ENCODE measurements at places on chromosomes 11 and 22.

- DNase-seq = no peak
Observed at GRCh38 chr11:111829185-111829968, 42.0 kb downstream of the ALG9 start.

GRCh38 chr11:78575478-78575877 is 814 bp upstream of the NARS2 start:
- peak; percentile 42 for DNase-seq

DNA sequence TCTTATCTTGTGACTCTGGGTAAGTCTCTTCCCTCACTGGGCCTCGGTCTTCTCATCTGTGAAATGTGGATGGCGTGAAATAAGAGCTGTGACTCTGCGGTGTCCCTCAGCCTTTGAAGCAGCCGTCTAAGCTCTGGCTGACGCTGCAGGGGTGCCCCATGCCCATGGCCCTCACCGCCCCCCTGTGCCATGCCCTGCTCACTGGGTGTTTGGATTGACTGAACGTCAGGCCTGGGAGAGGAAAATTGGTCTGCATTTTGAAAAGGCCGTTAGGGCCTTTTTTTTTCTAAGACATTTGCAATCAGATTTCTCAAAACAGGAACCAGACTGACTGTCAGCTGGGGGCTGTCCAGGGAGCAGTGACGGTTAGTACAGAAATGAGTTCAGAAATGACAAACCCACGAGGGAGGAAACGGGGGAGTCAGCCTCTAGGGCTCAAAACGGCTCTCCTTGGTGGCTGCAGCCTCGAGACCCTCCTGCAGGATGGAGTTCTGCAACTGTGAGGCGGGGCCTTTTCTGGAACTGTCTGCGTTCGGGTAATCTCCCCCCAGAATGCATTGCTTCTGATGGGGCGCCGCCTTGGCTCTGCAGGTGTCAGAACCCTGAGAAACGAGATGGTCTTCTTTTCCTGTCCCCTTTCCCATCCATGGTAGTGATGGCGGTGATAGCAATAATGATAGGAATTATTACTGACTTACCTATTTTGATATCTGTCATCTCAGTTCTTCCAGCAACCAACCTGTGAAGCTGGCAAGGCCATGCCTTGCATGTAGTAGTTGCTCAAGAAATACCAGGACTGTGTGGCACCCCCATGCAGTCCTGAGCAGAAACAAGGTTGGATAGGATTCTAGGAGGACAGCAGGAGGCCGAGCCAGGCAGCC is 2.0 kb downstream of the GRK2 start:
- no peak for DNase-seq

DNA sequence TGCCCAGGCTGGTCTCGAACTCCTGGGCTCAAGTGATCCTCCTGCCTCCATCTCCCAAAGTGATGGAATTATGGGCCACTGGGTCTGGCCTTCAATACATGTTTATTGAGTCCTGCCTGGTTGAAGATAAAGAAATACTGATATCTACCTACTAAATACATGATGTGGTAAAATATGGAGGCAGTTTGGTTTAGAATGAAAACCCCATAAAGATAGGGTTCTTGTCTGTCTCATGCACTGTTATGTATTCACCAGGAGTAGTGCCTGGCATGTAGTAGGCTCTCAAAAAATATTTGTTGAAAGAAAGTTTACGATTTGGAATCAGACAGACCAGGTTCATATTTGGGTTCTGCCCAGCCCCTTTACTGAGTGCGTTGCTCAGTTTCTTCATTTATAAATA is 21.1 kb downstream of the STIM1 start:
- DNase-seq = no peak

- DNase-seq = no peak
Observed at GRCh38 chr11:70100791-70101190, 22.7 kb downstream of the ANO1 start.

DNA sequence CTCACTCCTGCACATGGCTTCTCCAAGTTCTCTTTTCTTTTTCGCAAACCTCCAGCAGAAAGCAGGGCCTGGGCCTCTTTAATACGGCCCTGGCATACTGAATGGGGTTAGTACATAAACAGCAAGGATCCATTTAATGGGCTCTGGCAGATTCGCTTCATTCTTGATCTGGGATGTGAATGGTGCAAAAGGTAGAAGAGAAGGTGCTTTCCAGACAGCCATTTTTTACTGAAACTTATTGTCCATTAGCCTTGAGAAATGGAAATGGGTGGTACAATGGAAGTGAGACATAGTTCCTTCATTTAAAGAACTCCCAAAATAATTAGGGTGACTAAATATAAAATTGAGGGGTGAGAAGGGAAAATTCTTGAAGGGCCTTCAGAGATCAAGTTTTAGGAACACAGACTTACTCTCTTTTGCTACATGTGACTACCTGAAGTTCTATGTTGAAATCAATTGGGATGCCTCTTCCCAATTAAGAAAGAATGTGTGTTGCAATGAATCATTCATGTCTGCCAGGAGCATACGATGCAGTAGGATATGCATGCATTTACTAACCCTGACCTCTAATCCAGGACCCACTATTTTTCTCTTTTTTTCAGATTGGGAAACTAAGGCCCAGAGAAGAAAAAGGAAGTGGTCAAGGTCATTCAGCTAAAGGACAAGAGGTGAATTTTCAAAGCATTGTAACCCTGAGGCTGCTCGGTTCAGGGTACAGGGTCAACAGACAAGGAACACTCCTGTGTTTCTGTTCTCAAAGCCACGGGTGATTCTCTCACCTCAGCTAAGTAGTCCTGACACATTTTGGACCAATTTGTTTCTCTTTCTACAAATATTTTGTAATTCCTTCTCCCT is 144.1 kb downstream of the BBOX1 start:
- DNase-seq = peak; percentile 43

DNA sequence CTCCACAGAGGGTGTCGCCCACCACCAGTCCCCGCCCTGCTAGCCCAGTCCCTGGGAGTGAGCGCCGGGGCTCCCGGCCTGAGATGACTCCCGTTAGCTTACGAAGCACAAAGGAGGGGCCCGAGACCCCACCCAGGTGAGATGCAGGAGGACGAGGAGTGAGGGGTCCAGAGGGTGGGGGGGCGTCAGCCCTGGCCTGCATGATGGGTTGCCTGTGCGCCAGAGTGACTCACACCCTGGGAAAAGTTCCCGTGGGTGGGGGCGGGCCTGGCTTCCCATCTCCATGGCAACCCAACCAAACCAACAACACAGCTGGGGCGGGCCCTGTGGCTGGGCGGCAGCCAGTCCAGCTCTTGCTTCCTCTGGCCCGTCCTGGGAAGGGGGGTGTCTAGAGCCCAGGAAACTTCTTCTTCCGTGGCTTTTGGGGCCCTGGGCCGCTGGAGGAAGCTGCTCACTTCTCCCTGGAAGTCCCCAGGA is 4.5 kb downstream of the GAS2L1 start:
- DNase-seq = peak; percentile 92

DNA sequence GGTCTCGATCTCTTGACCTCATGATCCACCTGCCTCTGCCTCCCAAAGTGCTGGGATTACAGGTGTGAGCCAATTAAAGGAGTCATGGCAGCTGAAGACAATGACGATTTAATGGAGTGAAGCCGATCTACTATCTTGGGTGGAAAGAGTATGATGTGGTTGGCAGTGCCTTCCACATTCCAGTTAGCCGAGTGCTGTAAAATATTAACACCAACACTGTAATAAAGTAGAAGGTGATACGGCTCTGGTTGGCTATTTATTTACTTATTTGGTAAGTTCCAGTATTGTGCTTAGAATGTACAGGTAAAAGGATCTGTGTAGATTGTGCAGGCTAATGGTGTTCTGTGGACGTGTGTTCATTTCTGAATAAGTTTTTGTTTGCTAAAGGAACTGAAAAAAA is 149.6 kb upstream of the MTMR2 start:
- no peak for DNase-seq

GRCh38 chr22:40472051-40472450 is 101.7 kb downstream of the SGSM3 start:
- DNase-seq = no peak

DNA sequence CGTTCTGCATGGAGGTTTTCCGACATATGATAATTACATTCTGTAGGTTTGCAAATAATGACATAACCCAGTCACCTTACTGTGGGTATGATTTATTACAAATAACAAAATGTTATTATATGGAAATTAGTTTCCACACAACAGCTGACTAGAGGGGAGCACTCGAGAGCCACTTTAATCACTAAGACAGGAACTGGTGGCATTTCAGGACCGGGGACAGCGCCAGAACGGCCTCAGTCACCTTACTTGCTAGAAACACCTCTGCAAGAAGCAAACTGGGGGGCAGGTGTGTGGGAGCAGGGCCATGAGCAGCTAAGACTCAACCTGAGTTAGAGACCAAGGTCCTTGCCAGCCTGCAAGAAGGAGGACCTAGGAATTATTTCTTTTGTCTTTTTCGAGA is 199.9 kb downstream of the DSCAML1 start:
- no peak for DNase-seq

DNA sequence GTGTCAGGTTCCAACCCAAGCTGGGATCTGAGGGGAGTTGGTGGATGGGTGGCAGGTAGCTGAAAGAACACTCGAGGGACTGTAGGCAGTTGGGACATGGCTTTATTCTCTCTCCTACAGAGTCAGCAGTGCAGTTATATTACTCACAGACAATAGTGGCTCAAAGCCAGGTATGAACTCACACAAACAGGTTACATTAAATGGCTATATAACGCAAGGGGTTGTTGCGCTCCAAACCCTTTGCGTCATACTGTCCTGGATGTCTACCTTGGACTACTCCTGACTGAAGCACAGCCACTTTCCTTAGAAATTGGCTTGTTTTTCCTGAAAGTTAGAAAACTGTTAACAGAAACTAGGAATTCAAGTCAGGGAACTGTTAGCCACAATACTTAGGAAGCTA is 66.4 kb upstream of the OR4B1 start:
- no peak for DNase-seq

GRCh38 chr11:73394416-73395296 is 18.5 kb downstream of the RELT start:
- no peak for DNase-seq

GRCh38 chr11:74005721-74006517 is 3.0 kb downstream of the UCP3 start:
- no peak for DNase-seq

GRCh38 chr11:93784935-93785360 is 866 bp downstream of the MED17 start:
- DNase-seq = peak; percentile 55

DNA sequence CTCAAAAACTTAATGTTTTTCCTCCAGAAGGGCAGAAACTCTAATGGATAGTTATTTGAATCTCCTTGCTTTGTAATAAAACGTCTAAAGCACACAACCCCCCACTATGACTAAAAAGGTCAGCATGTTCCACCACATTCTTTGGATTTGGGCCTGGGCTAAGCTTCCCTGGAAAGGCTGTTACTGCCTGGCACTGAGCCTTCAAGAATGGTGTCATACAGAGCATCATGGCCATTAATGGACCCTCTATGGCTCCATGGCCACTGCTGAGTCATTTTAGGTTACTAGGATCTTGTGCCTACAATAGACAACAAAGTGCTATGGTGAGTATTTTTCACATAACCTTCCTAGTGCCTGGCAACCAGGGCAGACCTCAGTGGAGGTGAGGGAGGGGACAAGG is 242.6 kb upstream of the FAT3 start:
- DNase-seq = no peak

GRCh38 chr11:10414659-10415058 is 40.4 kb upstream of the AMPD3 start:
- no peak for DNase-seq

- DNase-seq = no peak
Observed at GRCh38 chr11:110380836-110381622, 48.7 kb upstream of the FDX1 start.

- DNase-seq = no peak
Observed at GRCh38 chr11:126419801-126420697, 64.6 kb downstream of the ST3GAL4 start.

DNA sequence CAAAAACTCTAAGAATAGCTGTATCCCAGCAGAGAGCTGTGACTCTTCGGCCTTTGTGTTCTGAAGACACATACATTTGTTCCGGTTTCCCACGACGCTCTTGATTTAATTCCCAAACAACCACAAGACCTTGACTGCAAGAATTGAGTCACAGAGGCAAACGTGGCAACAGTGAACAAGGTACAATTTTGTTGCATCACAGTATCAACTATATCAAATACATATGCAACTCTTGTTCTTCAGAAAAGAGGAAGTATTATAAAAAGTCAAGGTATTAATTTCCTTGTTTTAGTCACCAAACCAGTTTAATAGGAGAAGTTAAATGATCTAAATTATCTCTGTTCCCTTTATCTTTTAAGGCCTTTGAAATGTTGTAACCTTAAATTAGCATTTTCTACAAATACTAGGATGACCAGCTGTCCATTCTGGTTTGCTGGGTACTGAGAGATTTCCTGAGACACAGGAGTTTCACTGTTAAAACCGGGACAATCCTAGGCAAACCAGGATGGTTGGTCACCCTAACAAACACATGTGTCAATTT is 11.1 kb downstream of the HPS5 start:
- no peak for DNase-seq

DNA sequence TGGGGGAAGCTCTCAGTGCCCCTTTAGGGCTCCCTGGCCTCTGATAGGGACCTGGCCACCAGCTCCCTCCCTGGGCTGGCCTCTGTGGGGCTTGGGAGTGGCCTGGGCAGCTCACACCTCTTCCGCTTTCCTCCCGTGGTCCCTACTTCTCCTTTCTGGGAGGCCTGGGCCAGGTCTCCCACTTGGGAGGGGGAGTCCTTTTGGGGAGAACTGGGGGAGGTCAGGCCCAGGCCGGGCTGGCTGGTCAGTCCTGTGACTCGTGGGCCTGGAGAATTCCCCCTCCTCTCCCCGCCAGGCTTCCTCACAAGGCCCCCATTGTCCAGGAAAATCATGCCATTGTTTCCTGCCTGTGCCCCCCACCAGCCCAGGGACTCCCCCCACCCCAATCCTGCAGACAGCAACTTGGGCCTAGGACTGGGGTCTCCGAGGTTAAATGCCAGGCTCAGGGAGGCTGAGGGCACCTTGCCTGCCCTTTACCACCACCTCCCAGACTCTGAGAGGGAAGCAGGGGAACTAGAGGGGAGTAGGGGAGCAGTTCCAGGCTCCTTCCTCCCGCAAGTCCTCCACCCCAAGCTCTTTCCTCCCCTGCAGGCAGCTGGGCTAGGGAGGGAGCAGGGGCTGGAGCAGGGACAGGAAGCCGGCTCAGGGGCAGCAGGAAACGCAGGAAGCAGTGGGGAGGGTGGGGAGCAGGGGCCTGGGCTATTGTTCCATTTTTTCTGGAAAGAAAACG is 2.8 kb downstream of the MAP3K11 start:
- DNase-seq = no peak

DNA sequence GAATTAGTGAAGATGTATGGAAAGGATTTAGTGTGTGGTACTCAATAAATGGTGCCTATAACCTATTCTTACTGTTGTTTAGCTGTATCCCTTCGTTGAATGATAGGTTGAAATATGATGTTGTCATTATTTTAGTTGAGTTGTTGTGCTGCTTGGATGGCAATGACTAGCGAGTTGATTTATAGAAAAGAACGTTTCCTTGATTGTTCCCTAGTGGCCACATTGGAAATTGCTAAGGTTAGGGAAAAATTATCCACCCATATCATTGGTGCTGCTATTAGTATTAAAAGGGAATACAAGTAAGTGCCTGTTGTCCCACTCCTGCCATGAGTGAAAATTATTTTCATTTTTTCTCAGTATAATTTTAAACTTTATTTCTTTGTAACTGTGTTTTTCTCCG is 14.5 kb downstream of the EMSY start:
- peak; percentile 18 for DNase-seq

- peak; percentile 87 for DNase-seq
Observed at GRCh38 chr11:110251836-110252235, 44.6 kb downstream of the RDX start.

Measured in NCI-H69 (cell line).